ENCODE measurements at places on chromosomes 11 and 22. TPM values are rescaled to one million over a fixed set of nuclear protein-coding genes. Genes with fewer than 3 reads are reported as not detected.
A peak's percentile ranks its signal among the peaks of the same experiment; 100 is the strongest.

Gene OR10D3
- total RNA-seq, result not detected

Gene CRYBA4
- total RNA-seq, result 0.47 TPM

Gene CXCR5
- 0.05 TPM for total RNA-seq

- DNase-seq, result no peak
Observed at GRCh38 chr11:84243629-84244263, 957.6 kb upstream of the CCDC90B start.

Gene PIK3IP1
- 15.1 TPM for total RNA-seq

Gene KCNQ1
- total RNA-seq, result 55.8 TPM

DNA sequence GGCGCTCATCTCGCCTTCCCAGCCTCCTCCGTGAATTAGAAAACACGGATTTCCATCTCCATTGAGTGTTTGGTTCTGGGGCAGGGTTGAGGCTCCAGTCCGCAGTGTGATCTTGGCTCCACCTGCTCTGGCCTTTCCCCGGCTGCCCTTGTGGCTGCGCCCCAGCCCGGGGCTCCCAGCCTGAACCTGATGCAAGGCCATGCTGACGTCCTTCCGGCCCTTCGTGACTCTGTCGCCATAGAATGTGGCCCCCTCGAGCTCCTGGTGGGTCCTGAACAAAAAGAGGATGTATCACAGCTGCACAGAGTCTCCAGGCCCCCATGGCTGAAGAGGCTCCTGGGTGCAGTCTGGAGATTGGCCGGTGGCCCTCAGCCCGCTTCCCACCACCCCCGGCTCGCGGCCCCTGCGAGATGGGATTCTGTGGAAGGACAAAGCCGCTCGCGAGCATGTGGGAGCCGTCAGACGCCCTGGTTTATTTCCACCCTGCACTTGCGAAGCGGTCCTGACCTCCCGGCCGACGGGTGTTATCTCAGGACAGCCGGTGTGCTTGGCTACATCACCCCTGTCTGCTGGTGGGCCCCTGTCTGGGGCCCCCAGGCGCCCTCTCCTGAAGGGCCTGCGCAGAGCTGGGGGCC, 1214.0 kb downstream of the BRD1 start:
- DNase-seq, result no peak

DNA sequence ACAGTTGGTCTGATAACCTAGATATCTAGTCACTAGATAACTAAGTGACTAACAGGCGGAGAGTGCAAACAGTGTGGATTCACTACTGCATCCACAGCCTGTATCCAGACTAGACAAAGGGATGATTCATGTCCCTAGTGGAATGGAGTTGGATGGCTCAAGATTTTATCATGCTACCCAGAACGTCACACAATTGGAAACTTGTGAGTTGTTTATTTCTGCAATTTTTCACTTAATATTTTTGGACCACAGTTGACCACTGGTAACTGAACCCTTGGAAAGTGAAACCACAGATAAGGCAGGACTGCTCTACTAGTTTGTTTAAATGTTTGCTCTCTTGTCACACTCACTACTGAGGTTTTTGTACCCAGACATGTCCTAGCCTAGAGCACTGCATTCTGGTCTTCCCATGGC, 76.0 kb downstream of the UBASH3B start:
- no peak for DNase-seq

DNA sequence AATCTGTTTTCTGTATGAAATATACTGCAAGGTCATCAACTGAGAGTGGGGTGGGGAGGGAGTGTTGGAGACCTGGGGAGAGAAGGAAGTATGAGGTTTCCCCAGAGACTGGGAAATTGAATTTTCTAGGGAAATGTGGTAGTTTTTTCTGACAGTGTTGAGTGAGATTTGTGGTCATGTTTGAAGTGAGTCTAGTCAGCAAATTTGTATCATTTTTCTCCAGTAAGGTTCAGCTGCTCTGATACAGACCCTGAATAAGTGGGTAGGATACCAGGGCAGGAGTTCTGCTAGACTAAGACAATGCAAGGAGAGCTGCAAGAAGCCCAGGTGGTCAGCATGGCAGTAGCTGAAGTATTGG, 112.0 kb downstream of the PKNOX2 start:
- DNase-seq, result no peak

DNA sequence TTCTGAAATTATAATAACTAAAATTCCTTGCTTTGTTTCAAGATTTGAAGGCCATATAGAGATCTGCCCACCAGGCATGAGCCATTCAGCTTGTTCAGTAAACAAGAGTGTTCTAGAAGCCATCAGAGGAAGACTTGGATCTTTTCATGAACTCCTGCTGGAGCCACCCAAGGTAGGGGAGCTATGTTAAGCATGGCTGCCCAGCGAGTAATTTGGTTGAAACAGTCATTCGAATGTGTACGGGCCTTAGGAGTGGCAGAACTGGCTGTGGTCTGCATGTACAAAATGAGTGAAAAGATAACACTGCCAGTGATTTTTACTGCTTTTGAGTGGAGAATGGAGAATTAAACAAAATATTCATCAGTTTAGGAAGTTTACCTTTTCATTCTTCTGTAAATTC, 103.7 kb downstream of the PPP6R3 start:
- DNase-seq, result no peak

GRCh38 chr22:24801901-24802465, 4.0 kb upstream of the SGSM1 start:
- DNase-seq, result no peak

Gene CATSPER1
- total RNA-seq, result 0.35 TPM

DNA sequence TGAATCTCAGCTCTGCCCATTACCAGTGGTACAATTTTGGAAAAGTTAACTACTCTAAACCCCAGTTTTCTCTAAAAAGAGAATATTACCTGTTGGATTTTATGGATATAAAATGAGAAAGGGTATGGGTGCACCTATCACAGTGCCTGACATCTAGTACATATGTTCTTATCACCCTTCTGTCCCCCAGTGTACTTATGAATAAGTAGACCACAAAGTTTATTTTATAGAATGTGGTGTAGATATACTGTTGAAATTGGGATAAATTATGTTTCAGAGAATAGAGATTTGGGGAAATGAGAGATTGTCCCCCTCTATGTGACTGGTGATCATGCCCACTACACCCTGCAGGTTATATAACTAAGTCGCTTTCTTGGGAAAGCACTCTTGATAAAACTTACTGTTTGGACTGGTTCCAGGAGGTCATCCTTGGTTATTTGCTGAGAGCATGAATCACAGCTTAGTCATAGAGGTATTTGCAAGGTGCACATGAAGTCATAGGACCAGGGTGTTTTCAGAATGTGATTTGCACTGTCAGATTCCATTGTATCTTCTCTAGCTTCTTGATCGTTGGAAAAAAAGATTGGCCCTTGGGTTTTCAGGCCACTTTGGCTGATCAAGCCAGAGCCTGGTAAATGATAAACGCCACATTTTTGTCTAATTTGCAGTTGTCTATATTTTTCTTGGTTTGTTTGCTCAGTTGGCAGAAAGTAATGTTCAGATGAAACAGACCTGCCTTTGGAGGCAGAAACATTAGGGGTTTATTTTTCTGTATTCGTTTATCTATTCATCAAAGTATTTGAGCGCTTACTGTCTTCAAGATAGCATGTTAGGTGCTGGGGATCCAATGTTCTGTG, 21.3 kb downstream of the STX3 start:
- peak; percentile 65 for DNase-seq

Gene PANX2
- not detected for total RNA-seq

DNA sequence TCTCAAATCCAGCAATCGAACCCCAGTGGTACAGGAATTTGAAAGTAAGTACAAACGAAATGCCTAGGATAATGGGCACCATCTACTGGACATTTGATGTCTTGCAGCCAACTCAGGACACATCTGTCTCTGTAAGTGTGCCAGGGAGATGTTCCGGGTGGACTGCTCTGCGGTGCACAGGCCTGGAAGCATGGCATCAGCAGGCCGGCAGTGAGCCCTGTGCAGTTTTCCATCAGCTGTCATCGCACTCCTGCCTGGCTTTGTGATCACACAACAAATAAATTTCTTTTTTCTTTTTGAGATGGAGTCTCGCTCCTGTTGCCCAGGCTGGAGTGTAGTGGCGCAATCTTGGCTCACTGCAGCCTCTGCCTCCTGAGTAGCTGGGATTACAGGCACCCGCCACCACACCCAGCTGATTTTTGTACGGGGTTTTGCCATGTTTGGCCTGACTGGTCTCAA, 71.0 kb downstream of the JAM3 start:
- DNase-seq, result peak; percentile 61

GRCh38 chr11:2818503-2818902, 67.1 kb downstream of the CDKN1C start:
- DNase-seq, result no peak

DNA sequence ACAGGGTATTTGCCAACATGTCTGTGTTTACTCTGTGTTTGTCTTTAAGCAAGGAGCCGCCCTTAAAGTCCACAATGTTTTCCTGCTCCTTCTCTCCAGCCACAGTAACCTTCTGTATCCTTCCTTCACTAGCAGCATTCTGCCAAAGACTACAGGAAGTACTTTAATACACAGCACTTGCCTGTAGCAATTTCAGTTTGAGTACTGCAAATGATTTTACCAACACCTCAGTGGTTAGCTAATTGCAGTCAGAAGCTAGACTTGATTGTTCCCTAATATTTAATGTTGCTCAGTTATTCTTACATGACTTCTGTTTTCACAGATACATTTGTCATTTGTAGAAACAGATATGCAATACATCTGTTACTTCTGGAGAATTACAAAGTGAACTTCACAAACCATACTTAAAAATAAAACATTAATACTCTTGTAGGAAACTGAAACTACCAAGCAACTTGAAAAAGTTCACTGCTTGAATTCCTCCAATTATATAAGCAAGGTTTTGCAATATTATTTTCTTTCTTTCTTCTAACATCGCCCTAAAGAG, 69.1 kb downstream of the FCHSD2 start:
- DNase-seq, result peak; percentile 47

DNA sequence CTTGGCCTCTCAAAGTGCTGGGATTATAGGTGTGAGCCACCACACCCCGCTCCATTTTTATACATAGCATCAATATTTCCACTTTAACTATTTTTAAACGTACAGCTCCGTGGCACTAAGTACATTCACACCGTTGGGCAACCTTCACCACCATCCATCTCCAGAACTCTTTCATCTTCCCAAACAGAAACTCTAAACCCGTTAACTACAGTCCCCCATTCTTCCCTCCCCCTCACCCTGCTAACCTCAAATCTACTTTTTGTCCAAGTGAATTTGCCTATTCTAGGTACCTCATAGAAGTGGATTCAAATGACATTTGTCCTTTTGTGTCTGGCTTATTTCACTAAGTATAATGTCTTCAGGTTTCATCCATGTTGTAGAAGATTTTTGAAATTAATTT, 3.4 kb downstream of the IGLL1 start:
- no peak for DNase-seq

DNA sequence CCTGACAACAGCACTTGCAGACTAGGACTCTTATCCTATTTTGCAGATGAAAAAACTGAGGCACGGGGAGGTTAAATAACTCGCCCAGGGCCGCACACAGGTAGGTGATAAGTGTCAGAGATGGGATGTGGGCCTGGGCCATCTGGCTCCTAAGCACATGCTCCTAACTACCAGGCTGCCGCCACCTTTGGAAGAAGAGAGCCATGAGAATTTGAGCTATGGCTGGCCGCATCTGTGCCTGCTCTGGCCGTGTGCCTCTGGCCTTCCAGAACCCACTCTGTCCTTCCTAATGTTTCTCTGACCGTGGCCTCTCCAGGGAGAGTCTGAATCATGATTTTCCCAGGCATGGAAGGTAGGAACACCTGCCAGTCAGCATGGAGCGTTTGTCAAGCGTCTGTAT, 15.3 kb upstream of the IL2RB start:
- DNase-seq, result no peak
